ENCODE measurements at places on chromosomes 1 and 21.

DNA sequence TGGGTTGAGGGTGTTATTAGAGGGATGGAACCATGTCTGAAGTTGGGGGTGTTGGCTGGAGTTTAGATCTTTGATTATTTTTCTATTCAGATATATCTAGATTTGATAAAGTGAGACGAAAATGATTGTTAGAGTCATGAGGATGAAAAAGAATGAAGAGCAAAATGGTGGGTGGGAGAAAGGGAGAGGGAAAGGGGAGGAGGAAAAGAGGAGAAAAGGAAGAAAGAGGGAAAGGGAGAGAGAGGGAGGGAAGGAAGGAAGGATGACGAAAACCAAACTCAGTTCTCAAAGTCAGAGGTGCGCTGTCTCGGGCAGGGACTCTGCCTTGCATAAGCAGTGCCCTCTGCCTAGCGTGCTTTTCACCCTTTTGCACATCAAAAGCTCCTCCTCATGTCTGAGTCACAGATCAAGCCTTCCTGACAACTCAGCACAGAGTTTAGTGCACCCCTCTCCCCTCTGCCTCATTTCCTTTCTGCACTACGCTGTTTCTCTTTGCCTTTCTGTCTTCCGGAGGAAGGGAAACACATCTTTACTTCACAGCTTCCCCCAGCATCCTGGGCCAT lies 225.8 kb upstream of the PROX1 start:
- DNase-seq = peak; percentile 16

DNA sequence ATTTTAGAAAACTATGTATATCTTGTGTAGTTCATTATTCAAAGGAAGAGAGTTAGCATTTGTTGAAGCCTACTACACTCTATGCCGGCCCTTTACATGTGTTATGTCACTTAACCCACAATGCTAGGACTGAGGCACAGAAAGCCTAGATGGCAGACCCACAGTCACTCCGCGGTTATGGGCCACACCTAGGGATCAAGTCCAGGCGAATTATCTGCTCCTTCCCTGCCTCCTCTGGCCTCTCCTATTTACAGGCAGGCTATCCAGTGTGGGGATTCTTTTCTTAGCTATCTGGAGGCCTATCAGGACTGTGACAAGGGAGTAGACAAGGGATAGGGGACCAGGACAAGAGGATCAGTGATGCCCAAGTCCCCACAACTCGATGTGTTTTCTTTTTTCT lies 33.0 kb downstream of the IER5 start:
- no peak for DNase-seq

GRCh38 chr21:34559089-34559631 lies 47.1 kb upstream of the KCNE1 start:
- DNase-seq = no peak

GRCh38 chr1:243638186-243638585 lies 211.9 kb downstream of the AKT3 start:
- no peak for DNase-seq

GRCh38 chr1:112133487-112133886 lies 144.0 kb upstream of the KCND3 start:
- DNase-seq = no peak

- DNase-seq = no peak
Measured at GRCh38 chr1:11761988-11762406, at the start of gene C1orf167. Gene C1orf167 (plus strand): TSS chr1:11762193. CDS start chr1:11764401, 2,208 bp downstream.

GRCh38 chr1:12722626-12723025 lies 6.7 kb downstream of the AADACL3 start:
- DNase-seq = no peak

DNA sequence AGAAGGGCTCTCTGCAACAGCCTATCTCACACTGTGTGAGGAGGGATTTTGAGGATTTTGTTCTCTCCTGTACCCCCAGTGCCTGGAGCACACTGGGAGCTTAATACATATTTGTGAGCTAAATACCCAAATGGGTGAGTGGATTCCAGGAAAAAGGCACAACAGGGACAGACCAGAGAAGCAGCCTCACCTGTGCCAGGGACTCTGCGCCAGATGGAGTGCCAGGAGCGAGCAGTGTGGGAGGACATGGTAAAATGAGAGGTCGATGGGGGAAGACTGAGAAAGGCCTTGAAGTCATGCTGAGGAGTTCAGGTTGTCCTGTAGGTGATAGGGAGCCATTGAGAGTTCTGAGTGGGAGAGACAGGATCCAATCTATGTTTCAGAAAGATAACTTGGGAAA lies 11.0 kb upstream of the KCNA2 start:
- DNase-seq = no peak

DNA sequence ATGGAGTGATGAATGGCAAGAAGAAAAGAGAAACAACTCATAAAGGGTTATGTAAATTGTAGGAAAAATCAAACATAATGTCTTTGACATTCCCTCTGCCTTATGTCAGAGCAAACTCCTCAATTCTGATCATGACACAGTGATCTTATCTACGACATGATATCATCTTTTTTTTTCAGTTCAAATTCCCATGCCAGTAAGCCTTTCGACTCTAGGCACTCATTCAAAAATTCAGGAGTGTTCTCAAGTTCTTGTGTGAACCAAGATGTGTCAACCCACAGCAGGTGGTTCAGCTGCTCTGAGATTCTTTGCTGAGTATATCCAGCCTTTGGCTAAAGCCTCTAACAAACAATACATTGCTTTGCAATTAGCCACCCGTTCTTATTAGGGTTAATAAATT lies 97.1 kb upstream of the ESRRG start:
- DNase-seq = no peak

GRCh38 chr1:210246447-210246846 lies 13.9 kb downstream of the SERTAD4 start:
- DNase-seq = no peak

DNA sequence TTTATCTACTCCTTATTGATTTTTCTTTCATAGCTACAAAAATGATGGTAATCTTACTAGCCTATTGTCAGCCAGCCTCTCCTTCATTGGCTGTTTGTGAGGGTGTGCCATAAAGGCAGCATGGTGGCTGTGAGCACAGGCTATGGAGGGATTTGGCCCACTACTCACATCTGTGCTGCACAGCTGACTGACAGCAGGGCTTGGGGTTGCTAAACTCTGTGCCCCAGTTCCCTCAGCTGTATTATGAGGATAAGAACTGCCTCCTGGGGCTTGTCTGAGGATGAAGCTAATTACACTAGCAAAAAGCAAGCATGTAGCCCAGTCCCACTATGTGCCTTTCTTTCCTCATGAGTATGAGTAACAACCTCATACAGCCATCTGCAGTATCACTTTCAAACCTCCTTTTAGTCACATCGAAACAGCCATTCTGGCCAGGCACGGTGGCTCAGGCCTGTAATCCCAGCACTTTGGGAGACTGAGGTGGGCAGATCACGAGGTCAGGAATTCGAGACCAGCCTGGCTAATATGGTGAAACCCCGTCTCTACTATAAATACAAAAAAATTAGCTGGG lies 66.2 kb downstream of the COQ8A start:
- no peak for DNase-seq

DNA sequence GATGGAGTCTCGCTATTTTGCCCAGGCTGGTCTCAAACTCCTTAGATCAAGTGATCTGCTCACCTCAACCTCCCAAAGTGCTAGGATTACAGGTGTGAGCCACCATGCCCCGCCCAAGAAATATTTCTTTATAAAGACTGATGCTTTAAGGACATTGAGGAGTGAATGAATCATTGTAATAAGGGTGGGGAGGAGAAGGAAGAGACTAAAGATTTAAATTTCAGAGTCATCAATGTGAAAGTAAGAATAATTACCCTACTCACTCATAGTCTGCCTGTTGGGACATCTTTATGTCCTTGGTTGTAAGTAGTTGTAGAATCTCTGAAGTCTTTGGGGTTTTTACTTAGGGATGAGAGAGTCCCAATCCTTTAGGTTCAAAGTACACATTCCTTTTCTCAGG lies 7.3 kb downstream of the KDM1A start:
- no peak for DNase-seq

DNA sequence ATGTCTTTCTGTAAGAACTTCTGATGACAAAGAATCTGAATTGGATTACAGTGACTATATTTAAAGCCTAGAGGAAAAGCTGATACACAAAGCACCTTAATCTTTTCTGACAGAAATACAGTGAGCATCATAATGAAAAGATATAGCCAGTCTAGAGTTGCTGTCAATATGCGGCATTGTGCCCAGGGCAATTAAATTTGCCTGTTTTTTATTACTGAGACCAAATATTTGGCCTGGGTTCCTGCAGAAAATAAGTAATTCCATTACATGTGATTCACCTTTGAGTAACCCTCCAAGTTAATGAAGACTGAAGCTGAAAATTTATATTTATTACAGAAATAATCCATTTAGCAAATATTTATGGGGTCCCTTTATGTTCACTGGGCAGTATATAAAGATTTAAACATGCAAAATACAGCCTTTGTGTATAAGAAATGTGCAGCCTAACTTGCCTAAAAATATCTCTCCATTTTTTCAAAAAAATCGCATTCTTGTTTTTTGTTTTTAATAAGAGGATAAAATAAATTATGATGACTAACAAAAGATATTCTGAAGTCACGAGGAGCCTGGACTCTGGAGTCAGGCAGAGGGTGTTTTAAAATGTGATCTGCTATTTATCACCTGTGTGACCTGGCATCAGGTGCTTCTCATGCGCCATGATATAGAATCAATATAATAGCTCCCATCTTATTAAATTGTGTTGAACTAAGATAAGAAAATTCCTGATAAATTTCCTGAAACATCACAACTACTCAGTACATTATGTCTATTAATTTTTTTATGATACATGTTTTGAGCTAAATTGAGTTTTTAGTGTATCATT lies 83.6 kb downstream of the SGIP1 start:
- no peak for DNase-seq

GRCh38 chr21:46062471-46063211 lies 35.3 kb upstream of the COL6A2 start:
- DNase-seq = no peak

- no peak for DNase-seq
Measured at GRCh38 chr21:45299026-45299863, 11.6 kb upstream of the POFUT2 start.

DNA sequence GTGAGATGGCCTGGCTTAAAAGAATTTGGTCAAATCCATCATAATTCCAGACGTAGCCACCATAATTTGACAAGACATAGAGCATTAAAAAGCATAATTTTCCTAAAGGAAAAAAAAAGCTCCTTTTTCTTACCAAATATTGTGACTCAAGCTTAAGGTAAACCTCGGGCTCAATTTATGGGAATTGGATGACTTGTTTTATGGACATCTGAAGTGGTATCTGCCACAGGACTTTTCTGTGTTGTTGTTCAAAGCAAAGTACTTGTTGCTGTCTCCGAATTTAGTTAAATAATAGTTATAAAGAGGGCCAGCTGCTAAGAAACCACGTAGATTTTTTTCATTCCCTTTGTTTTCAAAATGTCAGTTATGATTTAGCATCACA lies 1.1 kb downstream of the MPZL1 start:
- no peak for DNase-seq

- no peak for DNase-seq
Measured at GRCh38 chr1:151596166-151596953, 15.5 kb upstream of the SNX27 start.

DNA sequence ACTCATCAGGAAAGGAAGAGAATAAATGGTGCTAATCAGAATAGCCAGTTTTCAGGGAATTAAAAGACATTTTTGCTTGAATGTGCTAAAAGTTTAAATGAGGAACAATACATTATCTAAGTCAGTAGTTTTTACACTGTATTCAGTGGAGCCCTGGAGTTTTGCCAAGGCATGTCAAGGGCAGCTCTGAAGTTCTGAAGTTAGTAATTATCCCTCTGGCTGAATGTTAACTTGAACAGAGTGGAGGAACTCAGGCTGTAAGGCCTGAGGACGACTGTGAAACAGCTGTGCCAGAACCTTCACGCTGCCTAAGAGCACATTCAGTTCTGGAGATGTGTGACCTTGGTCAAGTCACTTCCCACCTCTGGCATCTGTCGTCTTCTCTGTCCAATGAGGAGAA lies 68.1 kb downstream of the EDEM3 start:
- no peak for DNase-seq

DNA sequence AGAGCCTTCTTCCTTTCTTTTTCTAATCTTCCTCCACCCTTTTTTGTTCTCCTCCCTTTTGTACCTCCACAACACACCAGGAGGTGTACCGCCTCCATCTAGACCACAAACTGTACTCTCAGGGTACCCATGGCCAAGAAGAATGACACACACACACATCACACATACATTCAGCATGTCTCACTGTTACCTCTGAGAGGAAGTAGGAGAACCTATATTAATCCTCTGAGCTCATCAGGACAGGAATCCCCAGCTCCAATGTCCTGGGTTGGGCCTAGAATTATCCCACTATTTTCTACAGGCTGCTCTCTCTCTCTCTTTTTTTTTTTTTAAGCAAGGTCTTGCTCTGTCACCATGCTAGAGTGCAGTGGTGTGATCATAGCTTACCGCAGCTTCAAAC lies 36.7 kb downstream of the ATP2B4 start:
- DNase-seq = no peak
